ENCODE measurements at places on chromosomes 3 and 15.
A peak's percentile ranks its signal among the peaks of the same experiment; 100 is the strongest.

DNA sequence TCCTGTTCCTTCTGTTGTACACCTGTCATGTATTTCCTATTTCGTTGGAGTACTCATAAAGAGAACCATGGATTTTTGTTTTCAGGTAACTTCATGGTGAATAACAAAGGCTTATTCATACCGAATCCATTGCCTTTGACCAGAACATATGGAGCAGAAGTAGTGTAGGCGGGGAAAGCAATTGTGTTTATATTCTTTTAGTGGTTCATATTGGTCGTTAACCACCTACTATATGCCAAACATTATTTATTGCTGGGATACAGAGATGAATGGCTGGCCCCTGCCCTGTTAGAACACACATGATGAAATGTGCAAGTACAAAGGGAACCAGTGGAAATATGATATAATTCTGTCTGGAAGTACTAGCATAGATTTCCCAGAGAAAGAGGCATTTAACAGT is 9.8 kb downstream of the RPUSD2 start:
- no peak for DNase-seq

DNA sequence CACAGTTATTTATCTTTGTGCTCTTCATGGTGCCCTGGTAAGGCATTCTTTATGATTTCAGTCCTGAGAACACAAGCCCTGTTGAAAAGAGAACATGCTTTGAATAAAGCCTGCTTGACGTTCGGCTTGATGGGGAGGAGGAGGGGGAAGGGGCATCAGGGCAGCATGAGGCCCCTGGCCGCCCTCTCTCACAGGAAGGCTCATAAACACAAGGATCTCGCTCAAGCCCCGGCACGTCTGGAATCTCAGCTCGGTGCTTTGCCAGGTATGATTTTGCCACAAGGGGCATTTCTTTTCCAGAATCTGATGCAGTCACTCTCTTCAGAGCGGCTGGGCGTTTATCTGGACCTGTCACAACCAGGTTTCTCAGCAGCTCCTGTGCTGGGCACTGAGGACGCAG is 129.4 kb downstream of the DNAJB8 start:
- DNase-seq = no peak

DNA sequence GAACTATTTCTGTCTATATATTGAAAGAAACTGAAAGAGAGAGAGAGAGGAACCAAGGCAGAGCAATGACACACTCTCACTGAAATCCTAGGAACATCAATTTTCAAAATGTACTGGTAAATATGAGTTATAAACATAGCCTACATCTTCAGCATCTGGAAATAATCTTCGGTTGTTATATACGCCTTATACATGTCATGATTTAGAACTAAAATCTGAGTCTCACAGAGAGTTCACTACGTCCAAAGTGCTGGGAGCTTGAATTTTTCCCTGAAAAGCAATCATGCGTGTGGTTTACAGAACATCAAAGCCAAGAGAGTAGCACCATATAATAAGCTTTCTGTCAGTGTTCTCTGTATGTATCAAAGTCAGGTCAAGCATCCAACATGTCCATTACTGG is 420.0 kb upstream of the CBLB start:
- no peak for DNase-seq

- DNase-seq = peak; percentile 56
Measured at GRCh38 chr3:14440531-14441239, 38.3 kb downstream of the SLC6A6 start.

DNA sequence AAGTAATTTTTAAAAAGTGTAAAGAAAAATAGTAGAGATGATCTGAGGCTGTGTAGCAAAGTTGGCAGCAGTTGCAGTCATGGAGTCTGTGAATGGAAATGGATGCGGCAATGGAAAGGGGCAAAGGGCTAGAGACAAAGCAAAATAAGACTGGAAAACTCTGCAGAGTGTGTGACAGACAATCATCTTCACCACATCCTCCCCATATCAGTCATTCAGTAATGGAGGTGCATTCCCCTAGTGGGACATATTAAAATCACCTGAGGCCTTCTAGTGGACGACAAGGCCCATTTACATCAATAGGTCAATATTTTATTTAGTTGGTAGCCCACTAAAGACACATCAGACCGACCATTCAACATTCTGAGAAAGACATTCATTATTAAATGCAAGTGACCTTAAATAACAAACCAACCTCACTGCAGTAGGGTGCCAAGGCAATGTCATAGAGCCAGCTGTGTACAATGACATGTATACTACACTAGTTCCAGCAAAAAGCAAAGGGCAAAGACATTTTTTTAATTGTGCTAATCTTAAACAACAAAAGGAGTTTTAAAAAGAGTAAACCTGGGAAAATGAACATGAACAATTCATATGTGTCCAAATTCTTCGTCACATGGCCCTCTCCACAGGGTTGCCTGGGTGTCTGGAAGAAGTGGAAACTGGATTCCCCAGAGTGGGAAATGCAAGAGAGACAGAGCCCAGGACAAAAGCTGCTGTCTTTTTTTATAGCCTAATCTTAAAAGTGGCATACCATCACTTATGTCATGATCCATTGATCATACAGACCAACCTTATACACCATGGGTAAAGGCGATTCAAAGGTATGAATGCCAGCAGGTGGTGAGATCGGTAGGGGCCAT is 15.6 kb upstream of the RAP2B start:
- no peak for DNase-seq

DNA sequence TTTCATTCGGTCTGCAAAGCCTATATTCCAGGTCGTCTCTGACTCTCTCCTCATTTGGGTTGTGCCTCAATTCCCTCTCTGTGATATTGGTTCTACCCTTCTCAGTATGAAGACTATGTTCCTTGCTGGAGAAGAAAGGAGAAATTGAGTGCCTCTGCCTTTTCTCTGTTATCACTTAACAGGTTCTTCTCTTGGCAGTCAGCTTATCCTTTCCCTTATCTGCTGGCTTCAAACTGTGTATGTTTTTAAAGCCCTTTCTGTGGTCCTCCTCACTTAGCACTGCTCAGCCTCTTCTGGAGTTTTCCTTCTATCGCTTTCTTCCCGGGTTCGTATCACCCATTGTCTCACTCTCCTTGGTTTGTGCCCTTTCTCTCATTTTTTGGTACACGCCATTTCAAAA is 65.3 kb upstream of the FSTL1 start:
- DNase-seq = no peak

DNA sequence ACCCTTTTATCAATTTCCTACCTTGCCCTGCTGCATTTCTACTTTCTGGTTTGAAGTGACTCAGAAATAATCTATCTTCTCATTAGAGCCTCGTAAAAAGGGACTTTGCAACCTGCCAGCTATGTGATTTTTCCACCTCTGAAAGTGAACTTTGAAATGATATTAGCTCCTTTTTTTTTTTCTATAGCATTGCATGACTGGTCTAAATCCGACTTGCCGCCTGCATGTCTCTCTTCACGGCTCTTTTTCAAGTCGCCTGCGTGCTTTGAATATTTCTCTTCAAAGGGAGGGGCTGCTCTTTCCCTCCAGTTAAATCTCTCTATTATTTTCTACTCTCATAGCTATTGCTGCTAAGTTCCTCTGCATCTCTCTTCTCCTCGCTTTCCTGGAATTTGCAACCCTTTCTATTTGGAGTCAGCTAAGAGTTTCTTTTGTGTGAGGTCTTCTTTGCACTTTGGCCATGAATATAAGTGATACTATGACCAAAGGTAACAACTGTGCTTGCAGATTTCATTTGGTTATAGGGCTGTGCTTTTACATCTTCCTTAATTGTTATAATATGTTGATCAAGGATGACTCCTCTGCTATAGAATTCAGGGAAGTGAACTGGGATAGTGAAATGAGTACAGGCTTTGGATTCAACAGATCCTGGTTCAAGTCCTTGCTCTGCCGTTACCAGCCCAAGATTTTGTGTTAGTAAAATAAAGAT is 541.1 kb downstream of the AGBL1 start:
- DNase-seq = no peak

DNA sequence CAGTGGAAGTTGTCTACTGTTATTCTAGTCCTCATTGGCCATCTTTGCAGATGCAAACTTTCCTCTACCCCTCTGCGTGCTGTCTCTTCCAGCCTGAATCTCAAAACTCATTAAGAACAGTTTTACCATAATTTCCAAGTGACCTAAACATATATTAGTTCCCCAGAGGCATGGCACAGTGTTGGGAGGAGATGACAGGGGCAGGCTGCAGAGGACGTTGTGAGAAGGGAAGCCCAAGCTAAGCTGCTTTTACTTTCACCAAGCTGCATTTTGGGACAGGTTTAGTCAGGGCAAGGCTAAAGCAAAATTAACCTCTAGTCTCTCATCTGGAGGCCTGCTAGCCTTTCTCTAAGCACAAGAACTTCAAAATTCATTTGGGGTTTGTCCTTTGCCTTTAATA is 318.6 kb upstream of the SATB1 start:
- DNase-seq = no peak

DNA sequence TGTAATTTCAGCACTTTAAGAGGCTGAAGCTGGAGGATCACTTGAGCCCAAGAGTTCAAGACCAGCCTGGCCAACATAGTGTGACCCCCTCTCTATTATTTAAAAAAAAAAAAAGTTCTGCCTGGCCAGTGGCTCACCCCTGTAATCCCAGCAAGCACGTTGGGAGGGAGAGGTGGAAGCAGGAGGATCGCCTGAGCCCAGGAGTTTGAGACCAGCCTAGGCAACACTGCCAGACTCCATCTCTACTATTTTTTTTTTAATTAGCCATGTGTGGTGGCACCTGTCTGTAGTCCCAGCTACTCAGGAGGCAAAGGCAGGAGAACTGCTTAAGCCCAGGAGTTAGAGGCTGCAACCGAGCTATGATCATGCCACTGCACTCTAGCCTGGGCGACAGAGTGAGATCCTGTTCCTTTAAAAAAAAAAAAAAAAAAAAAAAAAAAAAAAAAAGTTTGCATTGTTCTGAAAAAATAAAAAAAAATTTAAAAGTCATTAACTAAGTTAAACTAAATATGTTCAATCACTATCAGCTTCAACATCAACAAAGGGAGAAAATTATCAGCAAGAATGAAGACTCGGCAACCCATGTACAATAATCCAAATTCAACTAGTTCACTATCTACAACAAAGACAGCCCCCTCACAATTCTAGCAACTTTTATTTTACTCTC is 1.9 kb downstream of the RAF1 start:
- no peak for DNase-seq

GRCh38 chr15:87343966-87344365 is 912.6 kb downstream of the NTRK3 start:
- DNase-seq = no peak

DNA sequence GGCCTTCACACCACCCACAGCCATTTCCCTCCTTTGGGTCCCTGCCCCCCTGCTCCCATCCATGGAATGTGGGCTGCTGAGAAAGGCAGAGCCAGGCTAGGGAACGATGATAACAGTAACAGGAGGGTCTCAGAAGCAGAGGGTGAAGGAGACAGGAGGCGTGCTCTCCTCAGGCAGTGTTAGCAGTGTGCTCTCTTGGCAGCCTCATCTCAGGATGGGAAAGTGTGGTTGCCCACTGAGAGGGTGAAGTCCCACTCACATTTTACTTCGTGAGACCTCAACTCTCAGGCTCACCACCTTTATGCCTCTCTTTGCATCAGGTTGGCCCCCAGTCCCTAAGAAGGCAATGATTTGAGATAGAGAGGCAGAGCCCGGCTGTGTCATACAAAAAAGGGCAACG is 24.5 kb downstream of the TIGIT start:
- no peak for DNase-seq

DNA sequence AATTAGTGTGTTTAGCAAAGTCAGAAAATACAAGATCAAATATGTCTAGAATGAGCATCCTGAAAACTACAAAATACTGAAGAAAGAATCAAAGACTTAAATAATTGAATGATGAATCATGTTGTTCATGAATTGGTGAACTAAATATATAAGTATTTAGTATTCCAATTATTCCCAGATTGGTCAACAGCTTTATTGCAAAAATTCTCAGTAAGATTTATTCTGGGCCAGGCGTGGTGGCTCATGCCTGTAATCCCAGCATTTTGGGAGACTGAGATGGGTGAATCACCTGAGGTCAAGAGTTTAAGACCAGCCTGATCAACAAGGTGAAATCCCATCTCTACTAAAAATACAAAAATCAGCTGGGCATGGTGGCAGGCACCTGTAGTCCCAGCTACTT is 250.0 kb upstream of the NECTIN3 start:
- no peak for DNase-seq

- DNase-seq = no peak
Measured at GRCh38 chr3:13157986-13158385, 84.8 kb upstream of the IQSEC1 start.

- no peak for DNase-seq
Measured at GRCh38 chr3:55629432-55629831, 142.3 kb upstream of the WNT5A start.

GRCh38 chr3:21645121-21645897 is 105.7 kb downstream of the ZNF385D start:
- no peak for DNase-seq

DNA sequence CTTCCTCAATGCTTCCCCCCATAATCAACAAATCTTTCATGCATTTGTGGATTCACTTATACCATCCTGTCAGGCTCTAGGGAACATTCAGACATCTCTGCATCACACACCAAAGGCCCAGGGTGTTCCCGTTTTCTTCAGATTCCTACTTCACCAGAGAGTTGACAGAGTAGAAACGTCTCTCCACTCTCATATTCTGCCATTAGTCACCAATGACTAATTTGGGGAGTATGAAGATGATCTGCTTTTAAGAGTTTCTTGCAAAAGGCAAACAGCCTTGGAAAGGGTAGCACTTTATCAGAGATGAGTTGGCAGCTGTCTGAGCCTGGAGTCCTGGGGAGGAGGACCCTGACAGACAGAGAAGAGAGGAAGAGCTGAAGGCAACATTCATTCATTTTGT is 55.8 kb upstream of the DGKG start:
- no peak for DNase-seq

DNA sequence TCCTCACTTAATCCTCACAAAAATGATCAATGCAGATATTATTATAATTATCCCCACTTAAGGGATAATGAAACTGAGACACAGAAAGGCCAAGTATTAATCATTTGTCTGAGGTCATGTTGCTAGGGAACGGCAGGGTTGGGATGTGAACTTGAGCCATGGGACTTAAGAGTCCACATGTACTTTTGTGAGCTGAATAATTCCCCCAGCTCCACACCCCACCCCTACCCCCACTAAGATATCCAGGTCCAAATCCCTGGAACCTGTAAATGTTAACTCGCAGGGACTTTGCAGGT is 290.5 kb upstream of the GADL1 start:
- no peak for DNase-seq

All from kidney epithelial cell (primary cell).